ENCODE measurements at places on chromosomes 6 and 20.

- no peak for DNase-seq
Observed at GRCh38 chr20:42018979-42019378, 400.8 kb upstream of the CHD6 start.

GRCh38 chr6:140546640-140547039 is 1172.2 kb upstream of the CITED2 start:
- DNase-seq: peak; percentile 27

- DNase-seq: no peak
Observed at GRCh38 chr6:168562576-168563151, 121.7 kb downstream of the SMOC2 start.

GRCh38 chr6:18405477-18406293 is 18.5 kb downstream of the RNF144B start:
- DNase-seq: peak; percentile 93

DNA sequence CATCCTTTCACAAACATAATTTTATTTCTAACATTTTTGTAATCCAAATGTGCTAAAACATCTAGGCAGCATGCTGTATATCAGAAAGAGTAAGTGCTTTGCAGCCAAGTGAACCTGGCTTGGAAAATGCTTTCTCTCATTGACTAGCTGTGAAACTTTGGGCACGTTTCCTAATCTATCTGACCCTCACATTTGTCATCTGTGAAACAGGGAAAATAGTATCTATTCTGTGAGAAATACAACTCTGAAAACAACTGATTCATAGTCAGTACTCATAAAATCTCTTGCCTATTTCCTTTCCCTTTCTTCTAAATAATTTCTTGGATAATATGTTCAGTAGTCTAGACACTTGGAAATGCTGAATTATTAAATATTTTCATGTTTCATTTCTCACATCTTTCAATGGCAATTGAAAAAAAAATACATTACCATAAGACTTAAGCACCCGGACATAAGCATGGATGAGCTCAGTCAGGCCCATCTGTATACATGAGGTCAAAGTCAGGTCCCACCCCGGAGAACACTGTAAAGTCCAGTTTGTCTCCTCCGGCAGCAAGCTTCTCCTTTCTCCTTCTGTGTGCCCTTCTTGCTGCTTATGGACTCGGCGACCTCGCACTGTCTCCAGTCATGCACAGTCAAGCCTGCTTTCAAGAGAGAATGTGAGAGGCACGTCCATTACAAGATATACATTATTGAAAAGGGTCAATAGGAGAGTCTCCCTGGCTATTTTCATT is 455.0 kb upstream of the SOX4 start:
- no peak for DNase-seq

- DNase-seq: no peak
Observed at GRCh38 chr6:167285077-167285770, 5.9 kb upstream of the UNC93A start.

DNA sequence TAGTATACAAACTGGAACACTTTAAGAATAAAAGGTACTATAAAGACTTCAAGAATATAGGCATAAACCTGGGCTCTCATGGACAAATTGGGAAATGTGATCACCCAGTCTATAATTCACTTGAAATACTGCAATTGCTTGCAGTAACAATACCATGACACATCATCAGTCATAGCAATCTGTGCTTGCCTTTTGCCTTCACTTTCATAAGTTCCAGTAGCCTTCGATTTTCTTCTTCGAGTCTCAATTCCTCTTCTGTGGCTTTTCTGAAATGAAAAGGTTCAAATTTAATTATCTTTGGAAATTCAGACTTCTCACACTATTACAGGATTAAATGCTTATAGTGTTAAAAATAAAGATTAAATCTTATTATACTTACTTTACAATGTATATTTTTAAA is 96.3 kb upstream of the ZBTB24 start:
- no peak for DNase-seq

- DNase-seq: no peak
Observed at GRCh38 chr6:170257376-170257775, 33.5 kb downstream of the DLL1 start.

DNA sequence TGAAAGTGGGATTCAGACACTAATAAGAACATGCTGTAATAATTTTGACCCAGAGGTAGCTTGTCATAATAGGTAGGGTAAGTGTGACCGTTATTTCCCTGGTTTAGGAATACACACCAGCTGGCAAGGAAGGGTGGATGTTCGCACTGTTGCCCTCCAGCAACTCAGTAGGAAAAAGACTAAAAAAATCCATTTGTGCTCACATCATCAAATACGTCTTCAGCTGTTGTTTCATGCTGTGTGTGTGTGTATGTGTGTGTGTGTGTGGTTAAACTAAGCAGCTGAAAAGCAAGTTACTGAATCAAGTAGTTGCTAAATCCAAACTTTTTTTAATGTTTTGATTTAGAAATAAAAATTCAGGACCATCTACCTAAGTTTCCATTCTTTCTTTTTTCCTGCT is 218.7 kb downstream of the TRDN start:
- no peak for DNase-seq

- DNase-seq: no peak
Observed at GRCh38 chr6:32943864-32944649, 3.2 kb upstream of the HLA-DMB start.

GRCh38 chr6:81988446-81988845 is 236.0 kb upstream of the TENT5A start:
- no peak for DNase-seq

DNA sequence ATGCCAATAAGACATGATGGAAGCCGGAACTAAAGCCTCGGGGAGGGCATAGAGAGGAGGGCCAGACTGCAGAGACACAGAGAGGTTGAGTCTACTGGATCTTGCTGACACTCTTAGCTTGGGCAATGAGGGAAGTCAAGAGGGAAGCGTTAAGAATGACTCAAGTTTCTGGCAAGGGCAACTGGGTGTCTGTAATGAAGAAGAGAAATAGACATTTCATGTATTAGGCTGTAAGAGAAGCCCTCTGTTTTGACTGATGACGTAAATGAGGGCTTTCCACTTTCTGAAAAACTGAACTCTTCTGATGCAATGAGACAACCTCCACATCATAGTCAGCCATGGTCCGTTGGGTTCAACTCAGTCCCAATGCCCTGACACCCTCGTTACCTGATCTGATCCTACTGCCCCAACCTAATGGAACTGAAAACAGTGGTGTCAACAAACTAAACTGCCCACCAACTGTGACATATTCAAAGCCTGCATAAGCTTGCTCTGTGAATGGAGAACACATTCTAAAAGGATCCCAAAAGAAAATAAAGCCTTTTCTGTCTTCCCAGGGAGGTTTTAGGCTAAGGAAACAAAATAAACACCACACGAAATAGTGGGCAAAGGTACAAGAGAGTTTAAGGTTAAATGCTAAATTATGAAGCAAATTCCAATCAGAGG is 45.8 kb upstream of the PNRC1 start:
- DNase-seq: peak; percentile 40

DNA sequence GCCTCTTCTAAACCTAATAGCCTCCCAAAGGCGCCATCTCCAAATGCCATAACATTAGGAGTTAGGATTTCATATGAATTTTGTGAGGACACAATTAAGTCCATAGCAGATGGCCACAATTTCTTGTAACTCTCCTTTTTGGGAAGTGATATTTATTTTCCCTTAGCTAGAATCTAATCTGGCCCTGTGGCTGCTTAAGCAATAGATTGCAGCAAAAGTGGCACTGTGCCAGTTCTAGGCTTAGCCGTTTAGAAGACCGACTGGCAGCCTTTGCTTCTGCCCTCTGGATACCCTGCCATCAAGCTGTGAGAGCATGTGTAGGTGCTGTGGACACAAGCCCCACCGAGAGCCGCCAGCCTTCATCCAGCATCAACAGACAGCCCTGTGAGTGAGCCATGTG is 15.9 kb upstream of the ADGB start:
- no peak for DNase-seq

DNA sequence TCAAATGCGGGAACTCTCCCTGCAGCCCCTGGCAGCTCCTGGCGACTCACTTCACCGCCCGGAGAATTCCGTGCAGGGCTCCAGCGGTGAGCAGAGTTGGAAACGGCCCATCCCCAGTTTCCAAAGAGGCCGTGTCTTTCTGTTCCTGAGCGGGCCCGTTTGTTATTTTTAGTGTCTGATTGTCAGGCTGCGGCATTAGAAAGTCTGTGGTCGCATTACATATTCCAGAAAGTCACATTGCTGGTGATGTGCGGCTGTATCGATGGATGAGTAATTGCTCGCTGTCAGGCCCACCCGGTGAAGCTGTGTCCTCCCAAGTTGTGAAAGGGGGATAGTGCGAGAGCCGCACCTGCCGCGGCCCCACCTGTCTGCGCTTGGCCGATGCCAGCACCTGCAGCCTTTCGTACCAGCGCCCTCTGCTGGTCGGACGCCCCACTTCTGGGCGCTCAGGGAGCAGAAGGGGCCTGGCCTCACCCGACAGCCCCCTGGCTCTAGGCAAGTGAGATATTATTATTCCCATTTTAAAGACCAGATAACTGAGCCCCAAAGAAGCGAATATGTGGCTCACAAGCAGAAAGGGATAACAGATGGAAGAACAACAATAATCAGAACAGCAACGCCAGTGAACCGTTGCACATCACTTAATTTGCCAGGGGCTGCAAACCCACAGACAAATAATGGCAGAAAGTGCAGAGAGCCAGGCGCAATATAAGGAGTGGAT is 244.9 kb downstream of the TSHZ2 start:
- peak; percentile 35 for DNase-seq

GRCh38 chr6:53833155-53833554 is 38.4 kb downstream of the LRRC1 start:
- DNase-seq: peak; percentile 68

DNA sequence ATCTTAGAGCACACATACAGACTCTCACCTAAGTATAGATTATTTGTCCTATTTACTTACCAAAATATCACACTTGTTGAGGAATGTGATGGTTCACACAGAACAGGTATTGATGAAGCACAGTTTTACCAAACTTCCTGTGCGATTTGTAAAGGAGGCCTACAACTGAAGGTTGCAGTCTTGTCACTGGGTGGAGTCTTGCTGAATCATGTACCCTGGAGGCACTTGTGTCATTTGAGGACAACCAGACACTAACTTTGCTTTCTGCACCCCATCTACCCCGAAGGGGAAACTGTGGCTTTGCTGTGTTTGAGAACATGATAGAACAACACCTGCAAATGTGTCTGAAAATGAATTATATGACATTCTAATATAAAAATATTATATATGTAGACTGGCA is 32.4 kb upstream of the HINT3 start:
- no peak for DNase-seq

- no peak for DNase-seq
Observed at GRCh38 chr6:21437581-21437980, 156.0 kb upstream of the SOX4 start.

GRCh38 chr20:50590348-50590664 is 80.1 kb downstream of the PTPN1 start:
- DNase-seq: no peak

DNA sequence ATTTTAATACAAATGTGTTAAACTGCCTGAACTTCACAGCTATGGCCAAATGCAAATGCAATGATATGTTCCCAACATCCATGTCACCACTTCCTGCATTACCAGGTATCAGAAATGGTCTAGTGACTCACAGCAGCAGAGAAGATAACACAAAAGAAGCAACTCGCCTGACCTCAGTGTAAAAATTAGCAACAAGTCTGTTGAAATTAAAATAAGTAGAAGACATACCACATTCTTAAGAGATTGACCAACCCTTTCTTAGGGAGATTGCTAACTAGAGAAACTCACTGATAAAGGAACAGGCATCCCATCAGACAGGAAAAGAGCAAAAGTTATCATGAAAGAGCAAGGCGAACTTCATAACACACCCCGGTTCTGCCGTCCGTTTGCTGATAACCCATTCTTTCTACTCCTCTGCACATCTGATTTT is 45.1 kb downstream of the RNASET2 start:
- DNase-seq: peak; percentile 1

DNA sequence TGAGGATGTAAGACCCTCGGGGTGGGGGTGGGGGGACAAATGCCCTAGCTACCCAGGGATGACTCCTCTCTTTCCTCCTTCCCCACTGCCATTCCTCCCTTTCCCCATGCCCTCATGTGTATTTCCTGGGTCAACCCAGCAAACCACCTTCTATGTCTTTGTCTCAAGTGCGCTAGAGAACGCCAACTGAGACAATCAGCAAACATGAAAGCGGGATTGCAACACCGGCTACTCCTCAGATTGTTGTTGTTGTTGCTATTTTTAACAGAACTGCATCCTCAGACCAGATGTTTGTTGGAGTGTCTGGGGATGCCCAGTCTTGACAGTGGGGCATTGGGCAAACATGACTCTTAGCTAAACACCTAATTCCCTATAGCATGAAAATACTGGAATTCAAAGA is 39.3 kb upstream of the HIVEP1 start:
- no peak for DNase-seq

All from kidney glomerular epithelial cell (primary cell).